ENCODE measurements at places on chromosomes 16 and 17.

DNA sequence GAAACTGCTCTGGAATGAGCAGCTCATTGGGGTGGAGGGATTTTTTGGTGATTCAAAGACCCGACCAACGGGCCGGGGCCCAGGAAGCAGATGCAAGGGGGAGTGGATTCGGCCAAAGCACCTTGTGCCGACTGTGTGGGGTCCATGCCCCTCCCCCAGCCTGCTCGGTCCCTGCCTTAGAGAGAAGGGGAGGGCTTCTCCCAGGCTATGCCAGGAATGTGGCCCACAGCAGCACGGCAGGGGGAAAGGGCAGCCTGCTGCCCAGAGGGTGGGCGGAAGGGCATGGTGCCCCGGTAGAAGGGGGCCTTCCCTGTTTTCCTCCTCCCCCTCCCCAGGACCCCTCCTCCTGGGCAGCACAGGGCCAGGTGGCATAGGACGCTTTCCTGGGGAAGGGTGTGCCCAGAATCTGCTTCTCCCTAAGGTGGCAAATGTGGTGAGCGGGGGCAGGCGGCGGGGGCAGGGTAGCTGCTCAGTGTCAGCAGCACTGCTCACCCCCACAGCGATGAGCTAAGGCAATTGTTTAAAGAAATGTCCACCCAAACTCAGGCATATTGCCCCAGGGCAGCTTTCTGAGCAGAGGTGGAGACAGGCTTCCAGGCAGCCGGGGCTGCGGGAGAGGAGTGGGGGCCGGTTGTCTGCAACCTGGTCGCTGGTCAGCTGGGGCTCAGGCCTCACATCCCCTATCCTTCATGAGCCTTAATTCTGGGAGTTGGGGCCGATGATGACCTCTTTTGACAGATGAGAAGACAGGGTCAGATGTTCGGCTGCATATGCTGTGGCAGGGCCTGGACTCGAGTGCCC, 33.9 kb upstream of the MLKL start:
- no peak for DNase-seq

- DNase-seq, result peak; percentile 62
These were observed 250.8 kb upstream of the RPL38 start for GRCh38 chr17:73952480-73953205.

GRCh38 chr17:75820094-75821080, 23.8 kb downstream of the UNC13D start:
- DNase-seq, result no peak

DNA sequence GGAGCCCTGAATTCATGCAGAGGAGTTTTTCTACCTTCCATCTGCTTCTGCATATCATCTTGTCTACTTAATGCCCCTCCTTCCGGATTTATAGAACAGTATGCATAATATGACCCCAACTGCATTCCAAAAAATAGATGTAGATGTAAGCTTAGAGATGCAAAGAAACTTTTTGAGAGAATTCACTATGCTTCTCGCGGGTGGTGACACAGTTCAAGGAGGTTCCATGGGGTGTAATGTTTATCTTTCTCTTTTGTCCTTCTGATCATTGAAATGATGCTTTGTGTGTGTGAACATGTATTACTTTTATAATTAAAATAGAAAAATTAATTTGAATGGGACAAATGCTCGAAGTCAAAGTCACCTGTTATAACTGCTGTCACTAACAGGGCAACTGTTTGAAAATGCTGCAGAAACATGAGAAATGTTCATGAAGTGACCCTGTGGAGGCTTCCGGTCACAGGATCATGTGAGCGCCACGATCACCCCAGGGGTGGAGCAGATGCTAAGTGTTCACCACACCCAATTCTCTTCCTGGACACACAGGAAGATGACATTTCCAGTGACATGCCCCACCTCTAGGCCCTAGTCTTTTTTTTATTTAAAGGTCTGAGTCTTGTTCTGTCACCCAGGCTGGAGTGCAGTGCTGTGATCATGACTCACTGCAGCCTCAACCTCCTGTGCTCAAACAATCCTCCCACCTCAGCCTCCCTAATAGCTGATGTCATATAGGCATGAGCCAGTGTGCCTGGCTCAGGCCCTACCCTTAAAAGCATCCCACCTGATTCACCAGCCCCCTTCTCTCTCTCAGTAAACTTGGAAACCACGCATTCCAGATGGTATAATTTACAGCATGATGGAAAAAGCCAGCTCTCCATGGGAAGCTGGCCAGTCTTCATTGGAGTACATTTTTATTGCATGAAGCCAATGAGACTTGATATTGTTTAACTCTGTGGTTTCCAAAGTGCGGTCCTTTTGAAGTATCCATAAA, 21.0 kb upstream of the AGRP start:
- DNase-seq, result peak; percentile 51

GRCh38 chr16:61681124-61681523, 355.1 kb downstream of the CDH8 start:
- no peak for DNase-seq

GRCh38 chr16:60755907-60756306, 1280.3 kb downstream of the CDH8 start:
- DNase-seq, result no peak

DNA sequence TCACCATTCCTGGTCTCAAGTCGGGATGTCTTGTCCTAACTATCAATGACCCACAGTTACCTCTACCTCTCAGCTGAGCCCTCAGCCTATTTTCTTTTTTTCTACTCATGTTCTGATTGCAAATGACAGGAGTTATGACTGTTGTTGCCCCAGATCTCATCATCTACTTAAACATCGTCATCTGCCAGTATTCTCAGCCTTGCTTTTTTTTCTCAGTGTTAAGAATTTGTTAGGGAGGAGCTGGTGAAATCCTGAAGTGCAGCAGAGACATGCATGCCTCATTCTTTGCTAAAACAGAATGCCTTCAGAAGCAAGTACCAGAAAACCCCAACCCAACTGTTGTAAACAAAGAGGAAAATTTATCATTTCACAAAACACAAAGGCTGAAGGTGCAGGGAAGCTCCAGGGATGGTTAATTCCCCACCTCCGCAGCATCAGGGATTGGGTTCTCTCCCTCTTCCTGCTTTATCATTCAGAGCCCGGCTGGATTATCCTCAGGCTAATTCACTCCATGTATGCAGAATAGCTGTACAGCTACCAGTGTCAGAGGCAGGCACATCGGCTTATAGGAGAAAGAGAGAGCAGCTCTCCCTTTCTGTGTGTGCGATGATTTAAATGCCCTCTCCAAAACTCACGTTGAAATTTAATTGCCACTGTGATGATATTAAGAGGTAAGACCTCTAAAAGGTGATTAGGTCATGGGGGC, 540.8 kb upstream of the HSBP1 start:
- DNase-seq, result no peak

DNA sequence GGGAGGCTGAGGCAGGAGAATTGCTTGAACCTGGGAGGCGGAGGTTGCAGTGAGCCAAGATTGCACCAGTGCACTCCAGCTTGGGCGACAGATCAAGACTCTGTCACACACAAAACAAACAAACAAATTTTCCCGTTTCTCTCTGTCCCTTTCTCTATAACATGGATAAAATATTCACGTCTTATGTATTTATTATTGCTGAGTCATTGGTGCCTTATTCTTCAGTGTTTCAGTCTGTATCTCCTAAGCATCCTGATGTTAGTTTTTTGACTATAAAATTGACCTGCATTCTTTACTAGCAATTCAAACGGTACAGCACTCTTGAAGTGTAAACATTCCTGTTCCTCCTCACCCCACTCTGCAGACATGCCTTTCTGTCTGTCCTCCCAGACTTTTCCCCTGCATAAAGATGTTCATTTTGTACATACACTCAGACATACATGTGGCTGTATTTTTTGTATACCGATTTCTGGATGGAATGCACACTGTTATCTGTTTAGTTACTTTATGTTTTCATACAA, 16.4 kb downstream of the DHODH start:
- DNase-seq, result no peak

- DNase-seq, result no peak
These were observed 3.8 kb downstream of the WFDC1 start for GRCh38 chr16:84298376-84298899.

- DNase-seq, result peak; percentile 55
These were observed 8.9 kb downstream of the CALB2 start for GRCh38 chr16:71367241-71367976.

GRCh38 chr16:17850581-17851250, 380.0 kb upstream of the XYLT1 start:
- DNase-seq, result no peak

DNA sequence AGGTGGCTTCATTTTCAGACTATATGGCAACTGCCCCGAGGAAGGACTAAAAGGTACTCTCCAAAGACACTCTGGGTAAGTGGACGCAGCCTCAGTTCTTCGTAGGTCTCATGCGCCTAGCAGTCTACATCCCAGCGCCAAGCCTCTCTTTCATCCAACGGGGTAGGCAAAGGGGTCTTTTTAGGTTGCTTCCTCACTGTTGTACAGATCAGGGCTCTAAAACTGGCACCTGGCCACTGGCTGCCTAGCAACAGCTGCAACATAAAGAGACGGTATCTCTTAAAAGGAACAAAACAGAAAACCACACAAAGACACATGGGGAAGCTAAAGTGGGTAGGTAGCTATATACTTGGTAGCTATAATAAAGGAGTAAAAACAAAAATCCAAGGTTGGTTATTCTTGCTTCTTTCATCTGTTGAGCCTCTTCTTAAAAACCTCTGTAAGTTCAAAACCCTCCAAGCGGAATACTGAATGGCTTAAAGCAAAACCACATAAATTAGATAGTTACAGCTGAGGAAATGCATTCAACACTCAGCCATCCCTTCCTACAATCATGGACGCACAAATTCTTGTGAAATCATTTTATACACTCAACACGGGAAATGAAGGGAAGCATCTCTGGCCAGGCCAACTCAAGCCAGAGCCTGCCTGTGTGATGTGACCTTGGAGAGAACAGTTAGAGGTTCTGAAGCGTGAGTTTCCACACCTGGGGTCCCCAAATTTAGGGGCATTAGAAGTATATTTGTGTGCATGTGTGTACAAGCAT, 22.7 kb downstream of the CYTH1 start:
- peak; percentile 66 for DNase-seq

DNA sequence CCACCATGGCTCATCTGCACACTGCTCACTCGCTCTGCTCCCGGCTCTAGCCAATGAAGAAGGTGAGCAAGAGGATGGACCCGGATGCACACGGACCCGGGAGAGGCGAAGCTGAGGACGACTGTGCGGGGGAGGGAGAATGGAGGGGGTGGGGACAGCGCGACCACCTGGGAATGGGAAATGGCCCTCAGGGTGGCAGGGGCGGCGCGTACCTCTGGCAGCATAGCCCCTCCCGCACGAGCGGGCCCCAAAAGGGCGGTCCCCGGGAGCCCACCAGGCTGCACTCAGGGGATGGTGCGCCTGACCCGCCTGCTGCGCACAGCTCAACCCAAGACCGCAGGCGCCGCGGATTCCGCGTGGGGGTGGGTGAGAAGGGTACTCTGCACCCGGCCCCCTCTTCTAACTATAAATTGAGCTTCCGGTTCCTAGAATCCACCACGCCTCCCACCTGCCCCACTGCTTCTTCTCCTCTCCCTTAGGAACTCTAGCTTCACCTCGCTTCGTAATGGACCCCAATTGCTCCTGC, 6.1 kb downstream of the MT1H start:
- peak; percentile 59 for DNase-seq

DNA sequence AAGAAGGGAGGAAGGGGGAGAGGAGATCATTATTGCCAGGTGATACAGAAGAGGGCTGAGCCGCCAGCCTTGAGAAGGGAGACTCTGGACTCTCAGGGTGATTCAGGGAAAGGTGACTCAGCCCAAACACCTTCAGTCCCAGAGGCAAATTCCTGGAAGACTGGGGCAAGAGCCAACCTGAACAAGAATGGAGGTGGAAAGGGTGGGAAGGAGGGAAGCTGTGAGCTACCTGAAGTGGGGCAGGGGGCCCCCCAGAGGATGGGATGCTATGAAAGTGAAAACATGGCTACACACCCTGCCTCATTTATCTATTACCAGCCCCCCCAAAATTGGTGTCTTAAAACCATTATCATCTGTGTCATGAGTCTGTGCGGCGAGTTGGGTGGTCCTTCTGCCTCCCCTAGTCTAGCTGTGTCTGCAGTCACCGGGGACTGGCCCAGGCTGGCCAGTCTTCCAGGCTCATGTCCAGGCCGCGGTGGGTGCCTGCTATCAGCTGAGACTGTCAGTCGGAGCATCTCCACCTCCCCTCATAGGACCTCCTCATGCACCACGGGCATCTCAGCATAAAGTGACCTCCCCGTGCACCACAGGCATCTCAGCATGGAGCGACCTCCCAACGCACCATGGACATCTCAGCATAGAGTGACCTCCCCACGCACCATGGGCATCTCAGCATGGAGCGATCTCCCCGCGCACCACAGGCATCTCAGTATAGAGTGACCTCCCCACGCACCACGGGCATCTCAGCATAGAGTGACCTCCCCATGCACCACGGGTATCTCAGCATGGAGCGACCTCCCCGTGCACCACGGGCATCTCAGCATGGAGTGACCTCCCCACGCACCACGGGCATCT, 3.2 kb upstream of the SLC47A2 start:
- DNase-seq, result no peak

DNA sequence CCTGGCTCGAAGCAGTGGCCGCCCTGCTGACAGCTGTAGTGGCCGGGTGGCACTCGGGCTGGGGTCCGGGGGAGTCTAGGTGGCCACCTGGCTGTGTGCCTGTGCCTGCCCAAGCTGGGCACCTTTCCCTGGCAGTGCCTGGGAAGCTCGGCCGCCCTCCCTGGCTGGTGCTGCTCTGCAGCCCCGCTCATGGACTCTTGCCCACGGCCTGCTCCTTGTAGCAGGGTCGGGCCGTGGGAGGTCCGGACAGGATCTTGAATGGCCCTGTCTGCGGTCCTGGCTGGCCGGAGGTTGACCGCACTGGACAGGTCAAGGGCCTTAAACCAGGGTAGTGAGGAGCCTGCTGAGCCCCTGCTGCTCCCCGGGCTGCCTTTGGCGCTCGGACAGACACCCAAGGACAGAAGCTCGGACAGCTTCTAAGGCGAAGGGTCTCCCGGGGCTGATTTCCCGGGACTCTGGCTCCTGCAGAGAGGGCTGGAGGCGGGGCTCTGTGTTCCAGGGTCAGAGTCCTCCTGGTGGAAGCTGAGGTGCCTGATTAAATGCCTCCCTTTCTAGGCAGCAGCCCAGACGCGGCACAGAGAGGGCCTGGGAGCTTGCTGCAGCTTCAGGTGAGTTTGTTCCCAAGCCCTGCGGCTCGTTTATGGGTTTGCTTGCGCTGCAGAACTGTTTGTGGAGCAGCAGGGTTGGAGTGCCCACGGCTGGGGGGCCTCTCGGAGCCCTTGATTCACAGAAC, 6.0 kb downstream of the CAPN15 start:
- DNase-seq, result no peak

- DNase-seq, result no peak
These were observed 77.7 kb downstream of the GAS7 start for GRCh38 chr17:10120749-10121148.

DNA sequence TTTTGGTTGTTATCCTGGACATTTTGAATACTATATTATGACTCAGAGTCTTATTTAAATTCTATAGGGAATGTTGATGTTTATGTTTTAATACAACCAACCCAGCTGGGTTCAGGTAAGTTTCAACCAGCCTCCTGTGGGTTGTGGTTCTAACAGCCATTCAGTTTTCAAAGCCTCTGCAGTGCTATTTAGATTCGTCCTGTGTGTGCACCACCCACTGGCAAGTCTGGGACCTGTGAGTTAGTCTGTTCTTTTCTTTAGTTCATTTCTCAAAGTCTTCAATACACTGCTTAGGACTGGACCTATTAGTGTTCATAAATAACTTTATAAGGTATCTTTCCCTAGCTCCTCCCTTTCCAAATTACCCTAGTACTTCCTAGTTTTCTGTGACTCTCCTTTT, 170.6 kb downstream of the TMEM132E start:
- DNase-seq, result no peak
